ENCODE measurements at places on chromosomes 6 and 20. TPM values are rescaled to one million over a fixed set of nuclear protein-coding genes. Genes with fewer than 3 reads are reported as not detected.
A peak's percentile ranks its signal among the peaks of the same experiment; 100 is the strongest.

GRCh38 chr6:164021589-164022250 is 607.2 kb downstream of the QKI start:
- no peak for DNase-seq

DNA sequence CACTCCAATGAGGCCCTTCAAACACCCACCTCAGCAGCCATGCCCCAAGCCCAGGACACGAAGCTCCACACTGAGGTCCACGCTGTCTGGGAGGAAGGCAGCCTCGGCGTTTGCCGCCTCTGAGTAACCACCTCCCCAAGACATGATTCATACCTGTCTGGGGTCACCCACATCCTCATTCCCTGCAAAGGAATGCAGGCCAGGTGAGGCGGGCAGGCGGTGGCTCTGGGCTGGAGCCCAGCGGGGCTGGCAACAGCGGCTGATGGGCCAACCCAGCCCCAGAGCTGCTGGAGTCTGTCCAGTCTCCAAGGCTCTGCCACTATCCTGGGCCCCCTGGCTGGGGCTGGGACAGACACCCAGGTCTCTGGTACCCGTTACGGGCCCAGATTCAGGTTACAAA is 14.8 kb downstream of the PMEPA1 start:
- peak; percentile 97 for DNase-seq

DNA sequence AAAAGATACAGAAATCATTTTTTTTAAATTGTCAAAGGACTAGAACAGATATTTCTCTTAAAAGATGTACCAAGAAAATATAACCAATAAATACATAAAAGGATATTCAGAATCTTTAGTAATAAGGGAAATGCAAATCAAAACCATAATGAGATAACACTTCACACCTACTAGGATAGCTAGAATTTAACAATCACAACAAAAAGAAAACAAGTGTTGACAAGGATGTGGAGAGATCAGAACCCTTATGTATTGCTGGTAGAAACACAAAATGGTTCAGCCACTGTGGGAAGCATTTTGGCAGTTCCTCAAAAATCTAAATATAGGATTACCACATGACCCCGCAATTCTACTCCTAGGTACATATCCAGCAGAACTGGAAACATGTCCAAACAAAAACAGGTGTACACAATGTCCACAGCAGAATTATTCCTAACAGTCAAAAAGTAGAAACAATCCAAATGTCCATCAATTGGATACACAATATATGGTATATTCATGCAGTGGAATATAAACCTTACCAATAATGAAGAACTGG is 211.0 kb downstream of the LRFN2 start:
- DNase-seq: no peak

GRCh38 chr6:127302728-127303660 is 36.3 kb downstream of the RNF146 start:
- peak; percentile 32 for DNase-seq

DNA sequence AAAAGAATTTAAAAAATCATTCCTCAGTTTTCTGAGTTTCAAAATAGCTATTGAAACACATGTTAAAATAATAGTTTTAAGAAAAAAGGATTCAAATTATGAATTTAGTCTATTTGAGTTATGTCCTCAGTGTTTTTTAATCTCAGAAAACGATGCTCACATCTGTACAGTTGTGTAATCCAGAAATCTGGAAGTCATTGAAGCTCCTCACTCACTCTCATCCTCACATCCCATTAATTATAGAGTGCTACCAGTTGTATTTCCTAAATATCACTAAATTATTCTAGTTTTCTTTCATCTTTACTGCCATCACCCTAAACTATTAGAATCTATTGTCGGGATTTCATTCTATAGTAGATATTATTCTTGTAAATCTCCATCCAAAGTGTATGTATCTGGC is 234.7 kb upstream of the RIMS1 start:
- no peak for DNase-seq

DNA sequence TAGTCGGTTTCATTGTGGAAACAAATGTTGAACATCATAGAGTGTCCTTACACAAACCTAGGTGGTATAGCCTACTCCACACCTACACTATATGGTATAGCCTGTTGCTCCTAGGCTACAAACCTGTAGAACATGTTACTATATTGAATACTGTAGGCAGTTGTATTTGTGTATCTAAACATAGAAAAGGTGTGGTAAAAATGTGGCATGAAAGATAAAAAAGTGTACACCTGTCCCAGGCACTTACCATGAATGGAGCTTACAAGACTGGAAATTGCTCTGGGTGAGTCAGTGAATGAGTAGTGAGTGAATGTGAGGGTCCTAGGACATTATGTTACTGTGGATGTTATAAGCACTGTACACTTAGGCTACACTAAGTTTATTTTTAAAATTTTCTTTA is 103.0 kb downstream of the ZFAND3 start:
- no peak for DNase-seq

Gene ADISSP
- 27.3 TPM for total RNA-seq

Gene MRAP2
- total RNA-seq: 0.38 TPM

DNA sequence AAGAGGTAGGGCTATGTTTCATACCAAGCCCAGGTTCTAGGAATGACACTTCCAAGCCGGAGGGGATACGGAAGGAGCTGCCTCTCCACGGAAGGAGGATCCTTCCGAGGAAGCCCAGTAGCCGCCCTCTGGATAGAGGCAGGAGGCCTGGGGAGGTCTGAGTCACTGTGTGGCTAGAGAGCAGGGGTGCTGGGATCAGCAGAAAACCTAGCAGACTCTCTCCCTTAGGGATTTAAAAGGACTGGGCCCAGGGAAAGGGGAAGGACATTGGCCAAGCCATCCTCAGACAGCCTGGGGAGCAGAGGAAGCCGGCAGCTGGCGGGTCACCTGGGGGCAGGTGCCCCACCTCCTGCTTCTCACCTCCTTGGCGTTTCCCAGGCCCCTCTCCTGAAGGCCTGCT is 36.6 kb upstream of the NFATC2 start:
- DNase-seq: no peak

DNA sequence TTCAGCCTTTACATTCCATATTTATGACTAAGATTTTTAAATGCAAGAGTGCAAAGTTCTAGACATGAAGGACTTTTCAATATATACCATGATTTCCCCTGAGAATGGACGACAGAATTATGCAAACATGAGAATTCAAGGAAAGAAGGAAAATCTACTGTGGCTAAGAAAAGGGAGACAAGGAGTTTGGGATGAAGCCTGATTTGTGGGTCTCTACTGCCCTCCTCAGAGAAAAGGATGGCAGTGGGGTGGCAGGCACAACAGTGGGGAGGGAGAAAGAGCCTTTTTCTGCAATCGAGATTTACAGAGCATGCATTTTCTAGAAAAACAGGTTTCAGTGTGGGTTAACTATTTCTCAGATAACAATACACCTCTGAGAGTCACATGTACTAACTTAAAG is 466.9 kb upstream of the NRSN1 start:
- DNase-seq: peak; percentile 66

GRCh38 chr20:58196402-58197184 is 31.9 kb downstream of the ANKRD60 start:
- no peak for DNase-seq

Gene SLC22A2
- total RNA-seq: not detected

DNA sequence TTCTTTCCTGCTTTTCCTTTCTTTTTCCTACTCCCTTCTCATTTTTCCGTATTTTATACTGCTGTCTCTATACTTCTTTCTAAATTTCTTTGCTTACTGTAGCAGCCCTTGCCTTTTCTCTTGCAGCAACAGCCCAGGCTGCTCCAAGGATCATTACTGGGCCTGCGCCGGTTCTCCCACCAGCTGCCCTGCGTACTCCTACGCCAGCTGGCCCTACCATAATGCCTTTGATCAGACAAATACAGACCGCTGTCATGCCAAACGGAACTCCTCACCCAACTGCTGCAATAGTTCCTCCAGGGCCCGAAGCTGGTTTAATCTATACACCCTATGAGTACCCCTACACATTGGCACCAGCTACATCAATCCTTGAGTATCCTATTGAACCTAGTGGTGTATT is 148.8 kb downstream of the QKI start:
- DNase-seq: no peak

- DNase-seq: no peak
Observed at GRCh38 chr20:50136822-50137599, 16.5 kb downstream of the PEDS1 start.

DNA sequence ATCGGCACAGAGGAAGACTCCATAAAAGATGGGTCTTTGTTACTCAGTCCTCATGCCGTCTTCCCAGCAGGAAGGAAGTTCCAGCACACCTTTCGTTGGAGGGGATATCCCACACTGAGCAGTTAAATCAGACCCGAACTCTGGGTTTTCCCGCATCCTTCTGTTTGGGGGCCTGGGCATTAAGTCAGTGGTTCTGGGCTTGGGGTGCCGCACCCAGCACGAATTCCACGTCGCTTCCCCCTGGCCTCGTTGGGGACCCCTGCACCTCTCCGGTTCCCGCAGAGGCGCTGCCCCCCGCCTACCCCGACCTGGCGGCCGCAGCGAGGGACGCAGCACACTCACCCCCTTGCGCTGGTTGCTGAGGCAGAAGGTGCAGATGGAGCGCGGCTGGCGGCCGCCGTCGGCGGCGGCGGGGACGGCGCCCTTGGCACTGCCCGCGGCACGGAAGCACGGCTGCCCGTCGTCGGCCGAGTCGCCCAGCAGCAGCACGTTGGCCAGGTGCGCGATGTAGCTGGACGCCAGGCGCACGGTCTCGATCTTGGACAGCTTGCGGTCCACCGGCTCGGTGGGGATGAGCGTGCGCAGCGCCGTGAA is 641 bp downstream of the TCF15 start:
- DNase-seq: no peak

GRCh38 chr6:36743538-36744303 is 46.1 kb downstream of the RAB44 start:
- peak; percentile 34 for DNase-seq

Gene SLC17A1
- not detected for total RNA-seq

DNA sequence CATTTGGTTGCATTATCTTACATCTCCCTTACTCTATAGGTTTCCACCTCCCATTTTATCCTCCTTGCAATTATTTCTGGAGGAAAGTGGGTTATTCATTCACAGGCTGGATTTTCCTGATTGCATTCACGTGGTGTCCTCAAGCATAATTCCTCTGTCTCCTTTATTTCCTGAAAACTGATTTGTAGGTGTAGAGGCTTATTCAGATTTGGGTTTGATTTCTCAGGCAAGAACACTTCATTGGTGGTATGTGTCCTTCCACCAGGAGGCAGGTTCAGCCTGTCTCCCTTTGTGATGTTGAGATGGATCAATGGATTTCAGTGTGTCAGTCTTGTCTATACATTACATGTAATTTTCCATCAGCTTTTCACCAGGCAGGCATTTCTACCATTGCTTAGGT is 17.3 kb downstream of the DNPH1 start:
- peak; percentile 36 for DNase-seq

DNA sequence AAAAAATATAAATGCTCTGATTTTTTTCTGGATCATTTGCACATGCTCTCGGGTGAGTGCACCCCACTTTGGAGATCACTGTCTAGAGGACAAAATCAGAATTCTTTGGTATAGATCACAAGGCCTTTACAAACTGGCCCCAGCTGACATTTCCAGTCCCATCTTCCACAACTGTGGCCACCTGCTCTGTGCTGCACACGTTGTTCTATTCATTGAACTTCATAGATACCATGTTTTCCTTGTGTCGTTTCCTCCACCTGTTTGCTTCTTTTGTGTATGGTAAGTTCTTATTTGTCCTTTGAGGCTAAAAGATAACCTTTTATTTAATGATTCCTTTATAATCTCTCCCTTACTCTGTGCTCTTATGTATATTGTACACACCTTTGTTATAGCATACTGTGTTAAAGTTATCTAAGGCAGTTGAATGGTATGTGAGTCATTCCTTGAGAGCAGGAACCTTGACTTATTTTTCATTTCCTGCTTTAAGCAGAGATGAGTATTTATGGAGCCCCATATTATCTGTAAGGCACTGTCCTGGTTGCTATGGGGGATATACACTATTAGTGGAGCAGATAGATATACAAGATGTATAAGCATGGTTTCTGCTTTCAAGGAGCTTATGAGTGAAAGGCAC is 12.0 kb upstream of the SLC17A5 start:
- no peak for DNase-seq

DNA sequence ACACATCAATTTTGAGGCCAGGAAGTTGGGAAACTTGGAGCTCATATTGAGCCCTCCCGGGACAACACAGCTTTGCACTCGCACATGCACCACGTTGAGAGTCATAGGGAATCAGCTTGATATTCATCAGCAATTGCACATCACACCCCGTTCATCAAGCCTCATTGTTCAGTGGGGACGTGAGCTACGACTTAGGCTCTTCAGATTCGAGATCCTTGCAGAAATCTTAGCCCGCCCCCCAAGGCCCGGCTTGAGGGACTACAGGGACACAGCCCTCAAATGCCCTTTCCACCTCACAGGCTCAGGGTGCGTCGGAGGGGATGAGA is 93.0 kb upstream of the MAFB start:
- DNase-seq: no peak

Gene SPATS1
- not detected for total RNA-seq

Gene LPIN3
- total RNA-seq: 23.5 TPM

Gene SSR1
- total RNA-seq: 115 TPM

Gene STX11
- total RNA-seq: not detected

DNA sequence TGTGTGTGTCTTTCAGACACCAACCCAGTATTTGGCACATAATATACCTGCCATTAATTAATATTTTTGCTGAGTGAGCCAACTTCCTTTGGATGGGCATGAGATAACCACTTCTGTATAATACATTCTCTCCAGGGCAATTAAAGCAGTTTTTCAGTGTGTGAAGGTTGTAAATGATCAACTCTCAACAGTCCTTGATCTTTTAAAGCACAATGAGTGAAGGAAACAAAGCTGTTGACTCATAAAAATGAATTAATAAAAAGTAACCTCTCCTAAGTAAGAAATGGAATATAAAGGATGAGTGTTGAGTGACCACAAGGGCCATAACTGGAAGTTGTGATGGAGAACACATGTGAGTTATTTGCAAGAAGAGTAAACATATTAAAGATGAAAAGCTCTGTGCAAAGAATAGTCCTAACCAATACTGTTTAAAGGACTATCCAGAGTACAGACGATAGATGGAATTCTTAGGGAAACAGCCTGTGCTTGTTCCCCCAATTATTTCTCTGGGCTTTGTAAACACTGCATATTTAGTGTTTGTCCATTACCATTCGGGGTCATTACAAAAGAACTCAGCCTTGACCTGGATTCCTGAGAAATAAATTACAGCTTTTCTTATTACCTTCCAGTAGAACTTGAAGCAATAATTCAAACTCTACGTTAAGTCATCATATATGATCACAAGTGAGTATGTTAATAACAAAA is 446.2 kb downstream of the PLCB1 start:
- DNase-seq: no peak

GRCh38 chr6:137799950-137800568 is 67.0 kb upstream of the TNFAIP3 start:
- DNase-seq: peak; percentile 41

- no peak for DNase-seq
Observed at GRCh38 chr20:64116016-64116415, 8.7 kb upstream of the NPBWR2 start.

Gene YTHDF1
- total RNA-seq: 93.4 TPM

DNA sequence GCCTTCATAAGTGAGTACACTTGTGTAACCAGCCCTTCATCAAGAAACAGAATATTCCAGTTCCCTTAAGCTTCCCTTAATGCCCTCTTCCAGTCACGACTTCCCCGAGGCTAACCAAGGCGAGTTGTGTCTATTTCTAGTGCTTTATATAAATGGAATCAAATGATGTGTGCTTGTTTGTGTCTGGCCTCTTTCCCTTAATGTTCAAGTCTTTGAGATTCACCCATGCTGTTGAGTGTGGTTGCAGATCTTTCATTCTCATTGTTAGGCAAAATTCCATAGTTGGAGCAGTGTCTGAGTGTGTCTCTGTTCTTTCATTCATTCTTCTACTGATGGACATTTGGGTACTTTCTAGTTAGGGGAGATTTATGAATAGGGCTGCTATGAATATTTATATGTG is 135.0 kb downstream of the CEBPB start:
- no peak for DNase-seq

- peak; percentile 64 for DNase-seq
Observed at GRCh38 chr6:27836783-27837624, 75.2 kb downstream of the OR2B2 start.

Gene RFX6
- total RNA-seq: not detected

Measured in Calu3 (cell line).